ENCODE measurements at places on chromosomes 16 and 17.

GRCh38 chr16:66935314-66936011 is at the start of gene CES2:
CES2 (plus strand) TSS chr16:66935516; CDS start chr16:66935636, 120 bp downstream.
- no peak for DNase-seq

GRCh38 chr16:77063676-77064016 is 127.3 kb upstream of the MON1B start:
- DNase-seq, result no peak

DNA sequence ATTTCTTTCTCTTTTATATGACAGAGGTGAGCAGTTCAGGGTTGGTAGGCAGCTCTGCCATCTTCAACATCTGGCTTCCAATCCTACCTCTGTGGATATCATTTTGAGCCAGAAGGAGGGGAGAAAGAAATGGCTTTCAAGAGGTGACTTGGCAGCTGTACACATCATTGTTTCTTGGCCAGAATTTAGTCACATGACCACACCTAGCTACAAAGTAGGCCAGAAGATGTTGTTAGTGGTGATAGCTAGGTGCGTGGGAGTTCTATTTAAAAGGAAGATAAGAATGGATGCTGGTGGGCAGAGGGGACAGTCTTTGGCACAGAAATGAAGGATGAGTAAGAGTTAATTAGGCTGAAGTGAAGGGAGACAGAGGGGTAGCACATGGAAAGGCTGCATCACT is 29.2 kb upstream of the MPHOSPH6 start:
- no peak for DNase-seq

- DNase-seq, result no peak
These were observed 23.3 kb upstream of the CA10 start for GRCh38 chr17:52181782-52182181.

GRCh38 chr16:50478075-50478772 is 70.0 kb upstream of the NKD1 start:
- no peak for DNase-seq
